ENCODE measurements at places on chromosomes 16 and 17.

DNA sequence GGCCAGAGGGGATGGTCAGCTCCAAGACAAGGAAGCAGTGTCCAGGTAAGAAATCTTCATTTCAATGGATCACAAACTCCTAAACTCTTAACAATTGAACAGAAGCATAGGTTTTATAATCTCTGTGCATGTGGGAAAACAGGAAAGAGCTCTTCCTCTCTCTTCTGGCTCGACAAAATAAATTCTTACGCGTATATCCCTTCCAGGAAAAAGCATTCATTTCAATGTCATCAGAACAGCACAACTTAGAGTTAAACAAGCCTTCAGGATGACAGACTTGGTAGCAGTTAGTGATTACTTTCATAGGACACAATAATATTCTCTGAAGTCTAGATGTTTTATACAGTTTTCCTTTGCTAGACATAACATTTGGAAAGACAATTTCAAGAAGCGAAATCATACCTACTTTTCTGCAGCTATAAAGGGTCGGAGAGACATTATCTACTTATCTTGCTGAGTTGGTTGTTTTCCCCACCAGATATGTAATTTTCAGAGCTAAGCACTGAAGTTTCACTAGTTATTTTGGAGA lies 19.3 kb upstream of the SLC35G3 start:
- no peak for DNase-seq

- no peak for DNase-seq
Measured at GRCh38 chr17:36203335-36203734, 6.8 kb upstream of the CCL3L1 start.

GRCh38 chr17:42751628-42752027 lies 6.8 kb upstream of the EZH1 start:
- DNase-seq: no peak

DNA sequence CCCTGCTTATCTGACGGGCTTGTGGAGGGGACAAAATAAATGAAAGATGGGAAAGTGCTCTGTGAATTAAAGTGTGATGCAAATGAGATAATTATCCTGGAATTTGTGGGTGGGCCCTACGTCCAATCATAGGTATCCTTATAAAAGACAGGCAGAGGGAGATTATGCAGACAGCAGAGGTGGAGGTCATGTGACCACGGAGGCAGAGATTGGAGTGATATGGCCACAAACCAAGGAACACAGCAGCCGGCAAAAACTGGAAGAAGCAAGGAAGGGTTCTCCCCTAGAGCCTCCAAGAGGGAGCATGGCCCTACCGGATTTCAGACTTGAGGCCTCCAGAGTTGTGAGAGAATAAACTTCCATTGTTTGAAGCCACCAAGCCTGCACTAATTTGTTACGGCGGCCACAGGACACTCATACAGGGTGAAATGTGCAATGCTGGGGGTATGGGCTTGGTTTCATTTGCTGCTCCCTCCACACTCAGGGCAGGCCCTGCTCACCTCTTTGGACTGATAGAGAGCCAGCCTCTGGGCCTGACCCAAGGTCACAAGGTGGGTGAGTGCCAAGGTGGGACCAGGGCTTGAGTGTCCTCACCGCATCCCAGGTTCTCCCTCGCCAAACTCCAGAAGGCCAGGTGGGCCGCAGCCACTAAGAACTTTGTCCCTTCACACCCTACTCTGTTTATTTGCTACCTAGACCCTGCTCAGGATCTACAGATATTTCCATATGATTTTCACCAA lies 149.6 kb upstream of the TNRC6C start:
- DNase-seq: no peak

DNA sequence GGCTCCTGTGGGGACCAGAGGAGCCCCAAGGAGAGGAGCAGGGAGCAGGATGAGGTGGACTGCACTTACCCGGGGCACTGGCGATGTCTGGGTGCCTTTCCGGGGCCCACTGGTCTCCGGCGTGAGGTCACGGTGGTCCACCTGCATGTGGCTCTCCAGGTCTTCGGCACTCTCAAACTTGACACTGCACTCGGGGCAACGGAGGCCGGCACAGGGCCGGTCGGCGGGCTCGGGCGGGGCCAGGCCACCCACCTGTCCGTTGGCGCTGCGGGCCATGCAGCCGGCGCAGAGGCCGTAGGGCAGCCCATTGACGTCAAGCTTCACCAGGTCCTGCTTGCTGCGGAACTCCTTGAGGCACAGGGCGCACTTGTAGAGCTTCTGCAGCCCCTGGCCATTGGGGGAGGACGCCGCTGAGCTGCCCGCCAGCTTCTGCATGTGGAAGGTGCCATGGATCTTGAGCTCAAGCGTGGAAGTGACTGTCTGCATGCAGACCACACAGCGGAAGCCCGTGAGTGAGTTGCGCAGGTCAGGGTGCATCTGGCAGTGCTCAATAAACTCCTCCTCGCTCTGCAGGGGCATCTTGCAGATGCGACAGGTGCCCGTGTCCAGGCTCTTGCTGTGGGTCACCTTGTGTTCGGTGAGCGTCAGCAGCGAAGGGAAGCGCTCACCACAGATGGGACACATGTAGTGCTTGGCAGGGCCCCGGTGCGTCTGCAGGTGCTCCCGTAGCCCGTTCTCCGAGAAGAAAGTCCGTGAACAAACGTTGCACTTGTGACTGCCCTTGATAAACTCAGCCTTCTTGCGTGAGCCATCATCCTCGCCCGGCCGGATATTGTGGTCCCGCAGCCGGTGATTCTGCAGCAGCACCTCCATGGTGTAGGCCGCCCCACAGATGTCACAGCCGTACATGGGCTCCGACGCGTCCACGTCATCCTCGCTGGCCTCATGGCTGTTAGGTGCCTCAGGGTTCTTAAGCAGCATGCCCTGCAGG lies 220.0 kb downstream of the ZNF423 start:
- no peak for DNase-seq

DNA sequence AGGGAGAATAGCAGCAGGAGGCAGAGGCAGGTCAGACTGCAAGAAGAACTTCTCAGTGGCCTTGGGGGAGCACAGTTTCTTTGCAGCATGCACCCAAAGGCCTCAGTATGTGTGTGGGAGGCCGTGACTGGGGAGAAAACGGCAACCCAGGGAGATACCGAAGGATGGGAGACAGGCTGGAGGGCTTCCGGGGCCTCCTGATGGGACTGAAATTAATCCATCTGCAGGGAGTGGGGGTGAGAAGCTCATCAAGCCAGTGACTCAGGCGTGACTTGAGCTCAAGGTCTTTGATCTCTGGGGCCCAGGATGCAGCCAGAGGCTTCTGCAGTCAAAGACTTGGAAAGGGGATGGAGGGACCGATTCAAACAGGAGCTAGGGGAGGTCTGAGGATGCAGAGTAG lies 5.1 kb upstream of the C17orf113 start:
- DNase-seq: no peak

DNA sequence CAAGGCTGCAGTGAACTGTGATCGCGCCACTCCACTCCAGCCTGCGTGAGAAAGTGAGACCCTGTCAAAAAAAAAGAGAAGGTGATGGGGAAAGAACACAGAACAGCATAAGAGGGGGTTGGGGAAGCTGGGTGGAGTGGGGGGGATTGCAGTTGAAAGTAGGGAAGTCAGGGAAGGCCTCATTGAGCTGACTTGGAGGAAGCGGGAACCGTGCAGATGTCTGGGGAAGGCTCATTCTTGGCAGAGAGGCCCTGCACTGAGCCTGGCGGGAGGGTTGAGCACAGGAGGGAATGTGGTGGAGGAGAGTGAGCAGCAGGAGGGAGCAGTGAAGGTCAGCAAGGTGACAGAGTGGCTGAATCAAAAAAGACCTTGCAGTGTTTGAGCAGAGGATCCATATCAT lies 26.9 kb downstream of the IL4R start:
- no peak for DNase-seq

DNA sequence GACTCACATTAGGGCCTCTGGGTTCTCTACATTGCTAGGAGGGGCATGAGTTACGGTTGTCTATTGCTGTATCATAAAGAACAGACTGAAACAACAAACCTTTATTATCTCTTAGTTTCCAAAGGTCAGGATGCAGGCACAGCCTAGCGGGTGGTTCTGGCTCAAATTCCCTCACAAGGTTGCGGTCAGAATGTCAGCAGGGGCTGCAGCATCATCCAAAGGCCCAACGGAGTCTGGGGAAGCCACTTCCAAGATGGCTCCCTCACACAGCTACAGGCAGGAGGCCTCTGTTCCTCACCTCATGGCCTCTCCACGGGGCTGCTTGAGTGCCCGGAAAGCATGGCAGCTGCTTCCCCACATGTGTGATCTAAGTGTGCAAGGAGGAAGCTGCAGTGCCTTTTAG lies 29.6 kb upstream of the ZFPM1 start:
- DNase-seq: no peak

DNA sequence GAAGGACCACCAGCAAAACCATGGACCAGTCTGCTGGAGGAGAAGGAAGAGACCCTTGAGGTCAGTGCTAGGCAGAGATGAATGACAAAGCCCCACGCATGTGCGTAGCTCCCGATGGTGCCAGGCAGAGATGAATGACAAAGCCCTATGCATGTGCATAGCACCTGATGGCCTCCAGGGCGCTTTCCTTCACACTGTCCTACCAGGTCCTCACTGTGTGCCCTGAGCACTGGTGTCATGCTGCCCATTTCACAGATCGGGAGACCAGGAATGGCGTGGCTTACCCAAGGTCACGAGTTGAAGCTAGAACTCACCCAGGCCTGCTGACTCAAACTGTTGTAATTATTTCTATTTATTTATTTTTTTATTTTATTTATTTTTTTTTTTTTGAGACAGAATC lies 149.6 kb downstream of the KATNIP start:
- no peak for DNase-seq

GRCh38 chr17:1511756-1512321 lies 4.6 kb downstream of the INPP5K start:
- DNase-seq: no peak

DNA sequence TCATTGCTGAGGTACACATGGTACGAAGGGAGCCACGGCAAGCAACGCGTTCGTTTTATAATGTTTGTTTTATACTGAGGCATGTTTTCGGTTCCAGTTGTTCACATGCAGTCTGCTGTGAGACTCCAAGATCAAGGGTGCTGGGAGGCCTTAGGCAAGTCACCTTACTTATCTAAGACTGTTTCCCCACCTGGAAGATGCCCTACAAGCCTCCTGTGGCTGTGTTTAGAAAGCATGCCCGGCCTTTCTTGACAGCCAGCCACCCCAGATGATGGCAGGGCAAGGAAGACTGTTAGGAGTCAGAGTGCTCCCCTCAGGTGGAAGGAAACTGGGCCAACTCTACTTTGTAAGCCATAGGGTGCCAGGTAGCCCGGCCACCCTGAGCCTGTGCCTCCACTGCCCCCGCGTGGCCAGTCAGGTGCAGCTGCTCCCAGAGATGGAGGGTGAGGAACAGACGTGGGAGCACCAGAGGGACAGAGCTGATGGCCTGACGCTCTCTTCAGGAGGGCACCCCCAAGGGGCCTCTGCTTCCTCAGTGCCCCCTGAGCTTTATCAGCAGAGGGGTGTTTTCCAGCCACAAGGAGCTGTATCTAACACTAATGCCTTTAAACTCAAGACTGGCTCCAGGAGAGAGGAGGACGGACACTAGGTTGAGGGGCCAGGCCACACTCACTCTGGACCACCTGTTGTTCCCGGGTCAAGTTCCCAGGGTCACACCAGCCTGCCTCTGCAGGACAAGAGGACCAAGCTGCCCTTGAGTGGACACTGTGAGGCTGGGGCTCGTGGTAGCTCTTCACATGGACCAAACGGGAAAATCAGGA lies 5.4 kb downstream of the NAT9 start:
- peak; percentile 51 for DNase-seq

- no peak for DNase-seq
Measured at GRCh38 chr17:38421171-38421841, 7.0 kb upstream of the ARHGAP23 start.

GRCh38 chr17:68324114-68324513 lies 32.8 kb downstream of the ARSG start:
- DNase-seq: no peak

- no peak for DNase-seq
Measured at GRCh38 chr16:53995378-53995777, 291.2 kb downstream of the IRX3 start.

GRCh38 chr17:5478992-5479391 lies 7.0 kb downstream of the DERL2 start:
- DNase-seq: no peak

DNA sequence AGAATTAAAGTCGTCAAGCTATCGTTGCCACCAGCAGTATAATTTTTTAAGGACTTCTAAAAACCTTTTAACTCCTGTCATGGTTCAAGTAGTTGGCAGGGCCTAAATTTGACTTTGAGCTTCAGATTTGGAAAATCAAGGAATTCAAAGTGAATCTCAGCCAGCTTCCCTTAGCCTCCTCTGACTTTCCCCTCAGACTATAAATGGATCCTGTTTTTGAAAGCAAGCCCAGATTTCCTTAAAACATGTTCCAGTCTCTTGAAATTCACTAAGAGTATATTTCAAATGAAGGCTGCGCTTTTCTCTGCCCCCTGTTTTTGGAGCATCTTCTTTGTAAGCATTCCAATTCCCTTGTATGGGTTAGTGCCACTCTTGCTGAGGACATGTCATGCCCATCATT lies 101.8 kb upstream of the CDH8 start:
- DNase-seq: no peak

DNA sequence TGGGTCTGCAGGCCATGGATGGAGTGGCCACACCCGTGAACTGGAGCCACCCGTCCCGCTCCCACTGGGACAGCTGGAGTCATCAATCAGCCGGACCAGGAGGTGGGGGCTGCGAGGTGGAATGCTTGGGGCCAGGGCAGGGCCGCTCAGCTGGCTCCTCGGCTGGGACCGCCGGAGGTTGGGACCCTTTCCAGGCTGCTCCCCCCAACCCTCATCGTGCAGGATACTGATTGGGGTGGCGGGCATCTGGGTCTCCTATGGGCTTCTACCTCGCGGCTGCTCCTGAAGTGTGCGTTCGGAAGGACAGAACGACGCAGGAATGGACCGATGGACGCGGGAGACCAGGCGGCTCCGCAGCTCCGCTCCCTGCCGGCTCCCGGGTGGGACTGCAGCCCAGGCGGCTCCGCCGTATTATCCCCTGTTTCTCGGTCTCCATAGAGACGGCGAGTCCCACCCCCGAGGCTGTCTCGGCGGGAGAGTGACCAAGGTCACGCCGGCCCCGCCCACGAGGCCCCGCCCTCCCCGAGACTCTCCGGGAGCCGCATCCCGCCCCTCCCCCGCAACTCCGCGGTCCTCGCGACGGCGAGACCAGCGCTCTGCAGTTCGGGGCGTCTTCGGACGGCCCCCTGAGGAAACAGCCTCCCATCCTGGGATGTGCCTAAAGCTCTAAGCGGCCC lies at the start of gene TPPP3:
Gene TPPP3 (minus strand): TSS at position 388 of the 677 bp plus-strand sequence. CDS start 2,387 bp downstream, outside the sequence.
- no peak for DNase-seq

DNA sequence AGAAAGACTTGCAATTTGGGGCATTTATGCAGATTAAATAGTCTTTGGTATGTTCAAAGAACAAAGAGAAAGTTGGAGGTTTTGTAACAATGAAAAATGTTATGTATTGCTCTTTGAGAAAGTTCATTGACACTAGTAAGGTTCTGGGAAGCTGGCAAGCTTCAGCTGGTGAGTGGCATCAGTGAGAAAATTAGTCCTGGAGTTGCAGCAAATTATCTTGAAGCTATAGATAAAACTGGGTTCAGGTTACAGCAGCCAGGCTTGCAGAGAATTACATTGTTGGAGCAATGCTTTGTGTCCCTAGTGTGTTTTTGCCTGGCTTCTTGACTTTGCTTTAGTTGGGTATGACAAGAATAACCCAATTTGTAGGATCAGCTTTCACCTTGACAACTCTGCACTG lies 221.2 kb downstream of the CDH13 start:
- no peak for DNase-seq

GRCh38 chr16:48109475-48109874 lies 46.3 kb downstream of the ABCC12 start:
- no peak for DNase-seq

Data from NCI-H345 (cell line).